Esophagus squamous epithelium (tissue), 5 donors: ENCODE measurements at places on chromosomes 5 and 9.

DNA sequence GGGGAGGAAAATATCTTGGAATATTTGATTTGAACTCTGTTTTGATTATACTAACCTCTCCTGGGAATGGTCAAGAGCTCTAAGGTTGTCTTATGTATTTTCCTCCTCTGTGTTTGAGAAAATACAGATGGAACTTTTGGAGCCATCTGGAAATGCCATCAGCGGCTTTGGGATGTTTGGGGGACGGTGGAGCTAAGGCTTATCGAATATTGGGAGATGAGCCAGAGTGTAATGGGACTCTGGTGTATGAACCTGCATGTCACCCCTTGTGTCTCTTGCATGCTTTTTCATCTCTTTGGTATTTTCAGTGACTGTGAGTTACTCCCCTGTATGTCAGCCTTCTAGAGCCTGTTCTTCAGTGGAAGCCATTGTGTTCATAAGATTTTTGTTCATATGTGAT lies 180.0 kb upstream of the OTULINL start:
- no peak for DNase-seq

DNA sequence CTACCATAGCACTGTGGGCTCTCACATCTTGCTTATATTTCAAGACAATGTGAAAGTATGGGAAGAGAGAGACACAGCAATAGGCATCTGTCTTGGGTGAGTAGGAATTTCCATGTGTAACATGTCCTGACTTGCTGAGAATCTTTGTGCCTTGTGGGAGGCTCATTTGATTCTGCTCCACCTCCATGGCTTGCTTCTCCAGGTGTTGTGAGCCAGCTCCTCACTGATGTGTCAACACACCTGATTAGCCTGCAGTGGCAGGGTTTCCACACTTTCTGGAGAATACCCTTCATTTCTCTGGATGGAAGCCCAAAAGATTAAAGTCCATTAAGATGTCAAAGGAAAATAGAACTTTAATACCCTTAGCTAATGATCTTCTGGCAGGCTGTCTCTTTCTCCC lies 613.6 kb downstream of the ZNF608 start:
- DNase-seq, result no peak

- no peak for DNase-seq
Measured at GRCh38 chr5:39186722-39187539, 32.4 kb downstream of the FYB1 start.

GRCh38 chr9:19946441-19947109 lies 157.7 kb upstream of the SLC24A2 start:
- DNase-seq, result no peak

GRCh38 chr5:8350644-8351339 lies 481.8 kb downstream of the MTRR start:
- DNase-seq, result no peak

DNA sequence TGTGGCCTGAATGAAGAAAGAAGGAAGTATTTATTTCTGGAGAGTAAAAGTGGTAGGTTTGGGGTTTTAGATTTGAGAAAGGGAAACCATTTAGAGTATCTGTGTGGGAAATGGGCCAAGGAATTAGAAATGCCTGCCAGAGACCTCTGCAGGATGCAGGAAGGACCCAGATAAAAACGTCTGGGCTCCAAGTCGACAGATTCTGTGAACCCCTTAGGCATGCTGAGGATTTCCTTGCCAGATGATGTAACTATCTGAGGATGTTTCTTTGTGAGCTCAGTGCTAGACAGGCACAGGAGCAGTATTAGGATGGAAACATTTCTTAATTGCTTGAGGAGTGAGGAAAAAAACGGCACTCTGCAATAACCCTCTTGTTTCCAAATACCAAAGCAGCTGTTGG lies 251.8 kb upstream of the DMRT1 start:
- no peak for DNase-seq

- no peak for DNase-seq
Measured at GRCh38 chr5:132419502-132420468, 50.3 kb downstream of the SLC22A5 start.

DNA sequence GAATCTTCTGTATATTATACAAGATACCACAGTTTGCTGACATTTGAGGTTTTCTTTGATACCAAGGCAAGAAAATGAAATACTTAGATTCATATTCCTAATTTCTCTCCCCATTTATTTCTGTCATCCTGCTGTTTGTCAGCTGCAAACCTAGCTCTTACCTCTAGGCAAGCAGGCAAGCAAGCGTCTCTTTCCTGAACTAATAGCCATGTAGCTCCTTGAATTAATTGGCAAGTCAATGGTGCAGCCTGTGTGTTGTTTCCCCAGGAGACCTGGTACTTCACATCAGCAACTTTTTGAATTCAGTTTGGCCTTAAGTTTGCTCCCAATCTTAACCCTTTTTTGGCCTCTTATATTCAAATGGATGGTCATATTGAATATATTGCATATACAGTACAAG lies 573.6 kb upstream of the ARRDC3 start:
- no peak for DNase-seq

DNA sequence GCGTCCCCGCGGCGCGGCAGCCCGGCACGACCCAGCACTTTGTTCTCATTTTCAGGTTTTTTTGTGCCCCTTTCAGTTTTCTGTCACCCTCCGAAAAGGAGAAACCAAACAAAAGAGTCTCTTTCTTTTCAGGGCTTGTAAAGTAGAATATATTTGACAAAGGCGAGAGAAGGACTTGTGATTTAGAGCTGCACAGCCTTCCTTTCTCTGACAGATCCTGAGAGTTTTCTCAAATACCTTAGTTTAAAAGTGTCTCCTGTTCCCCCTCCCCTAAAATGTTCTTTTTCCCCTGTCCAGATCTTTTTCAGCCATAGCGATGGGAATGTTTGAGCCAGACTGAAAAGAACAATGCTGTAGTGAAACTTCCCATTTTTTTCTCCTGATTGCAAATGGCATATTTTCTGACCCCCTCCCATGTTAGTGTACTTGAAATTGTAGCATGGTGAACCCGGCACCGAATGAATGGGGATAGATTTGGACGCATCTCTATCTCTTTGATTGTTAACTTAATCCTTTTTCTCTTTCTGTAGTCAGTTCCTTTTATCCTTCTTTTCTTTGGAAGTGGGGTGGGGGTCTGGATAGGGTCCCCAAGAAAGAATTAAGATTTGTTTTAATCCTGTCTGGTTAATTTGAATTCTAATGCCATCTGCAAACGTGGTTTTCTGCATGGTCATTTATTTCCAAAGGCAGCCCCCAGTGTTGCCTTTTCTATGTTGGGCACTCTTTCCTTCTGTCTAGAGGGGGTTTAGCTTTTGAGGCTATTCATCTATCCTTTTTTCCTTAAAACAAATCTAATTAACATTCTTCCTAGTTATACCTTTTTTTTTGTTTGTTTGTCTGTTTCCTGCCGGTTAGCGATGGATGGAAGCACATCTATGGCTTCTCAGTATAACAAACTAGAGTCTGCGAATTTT lies 2.2 kb downstream of the ZSWIM6 start:
- DNase-seq, result no peak

DNA sequence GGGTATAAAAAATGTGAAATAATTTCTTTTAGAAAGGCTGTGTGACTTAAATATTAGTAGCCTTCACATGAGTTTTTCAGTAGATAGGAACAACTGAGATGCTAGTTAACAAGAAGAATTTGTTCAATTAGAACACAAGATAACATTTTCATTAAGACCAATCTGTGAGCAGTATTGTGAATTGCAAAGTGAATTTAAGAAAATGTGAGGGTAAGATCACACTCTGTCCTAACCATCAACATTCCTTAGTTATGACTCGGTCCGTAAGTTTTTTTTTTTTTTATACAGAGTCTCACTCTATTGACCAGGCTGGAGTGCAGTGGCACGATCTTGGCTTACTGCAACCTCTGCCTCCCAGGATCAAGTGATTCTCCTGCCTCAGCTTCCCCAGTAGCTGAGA lies 180.2 kb upstream of the EGFLAM start:
- no peak for DNase-seq

GRCh38 chr5:153880106-153880505 lies 158.6 kb downstream of the FAM114A2 start:
- no peak for DNase-seq

DNA sequence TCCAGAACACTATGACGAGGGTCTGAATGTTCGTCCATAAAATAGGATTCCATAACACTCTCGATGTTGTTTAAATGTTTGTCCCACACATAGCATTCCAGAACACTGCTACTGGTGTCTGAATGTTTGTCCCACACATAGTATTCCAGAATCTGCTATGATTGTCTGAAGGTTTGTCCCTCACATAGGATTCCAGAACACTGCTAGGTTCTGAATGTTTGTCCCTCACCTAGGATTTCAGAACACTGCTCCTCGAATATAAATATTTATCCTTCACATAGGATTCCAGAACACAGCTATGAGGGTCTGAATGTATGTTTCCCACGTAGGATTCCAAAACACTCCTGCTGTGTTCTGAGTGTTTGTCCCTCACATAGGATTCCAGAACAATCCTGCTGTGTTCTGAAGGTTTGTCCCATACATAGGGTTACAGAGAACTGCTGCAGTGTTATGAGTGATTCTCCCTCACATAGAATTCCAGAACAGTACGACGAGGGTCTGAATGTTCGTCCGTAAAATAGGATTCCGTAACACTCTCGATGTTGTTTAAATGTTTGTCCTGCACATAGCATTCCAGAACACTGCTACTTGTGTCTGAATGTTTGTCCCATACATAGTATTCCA lies 215.3 kb downstream of the FOXD4L6 start:
- DNase-seq, result no peak

DNA sequence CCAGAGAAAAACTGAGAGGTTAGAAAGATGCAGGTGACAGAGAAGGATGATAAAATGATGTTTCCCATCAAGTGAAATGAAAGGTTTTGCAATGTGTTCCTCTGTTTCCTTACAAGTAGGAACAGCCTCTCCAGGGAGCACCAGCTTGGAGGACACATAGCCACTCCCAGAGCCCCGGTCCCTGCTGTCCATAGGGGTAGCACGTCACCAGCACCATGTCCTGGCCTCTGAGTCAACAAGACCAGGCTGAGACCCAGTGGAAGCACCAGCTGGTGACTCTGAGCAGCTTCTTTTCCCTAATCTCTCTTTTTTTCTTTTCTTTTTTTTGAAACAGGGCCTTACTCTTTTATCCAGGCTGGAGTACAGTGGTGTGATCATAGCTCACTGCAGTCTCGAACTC lies 19.4 kb upstream of the HMCN2 start:
- no peak for DNase-seq

GRCh38 chr9:105887679-105888078 lies 193.3 kb downstream of the TMEM38B start:
- no peak for DNase-seq

- no peak for DNase-seq
Measured at GRCh38 chr5:82362636-82363035, 84.5 kb upstream of the RPS23 start.

- DNase-seq, result no peak
Measured at GRCh38 chr9:70061776-70062175, 18.1 kb downstream of the MAMDC2 start.

- no peak for DNase-seq
Measured at GRCh38 chr9:35854091-35854762, 16.0 kb downstream of the OR13J1 start.

DNA sequence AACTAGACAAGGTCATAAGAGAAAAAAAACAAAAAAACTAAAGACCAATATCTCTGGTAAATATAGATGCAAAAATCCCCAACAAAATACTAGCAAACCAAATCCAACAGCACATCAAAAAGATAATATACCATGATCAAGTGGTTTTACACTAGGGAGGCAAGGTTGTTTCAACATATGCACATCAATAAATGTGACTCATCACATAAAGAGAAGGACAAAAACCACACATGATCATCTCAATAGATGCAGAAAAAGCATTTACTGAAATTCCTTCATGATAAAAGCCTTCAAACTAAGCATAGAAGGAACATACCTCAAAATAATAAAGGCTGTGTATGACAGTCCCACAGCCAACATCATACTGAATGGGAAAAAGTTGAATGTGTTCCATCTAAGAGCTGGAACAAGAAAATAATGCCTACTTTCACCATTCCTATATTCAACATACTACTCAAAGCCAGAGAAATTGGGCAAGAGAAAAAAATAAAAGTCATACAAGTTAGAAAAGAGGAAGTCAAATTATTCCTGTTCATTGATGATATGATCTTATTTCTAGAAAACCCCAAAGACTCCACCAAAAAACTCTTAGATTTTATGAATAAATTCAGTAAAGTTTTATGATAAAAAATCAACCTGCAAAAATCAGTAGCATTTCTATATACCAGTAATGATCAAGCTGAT lies 72.2 kb upstream of the FAM169A start:
- no peak for DNase-seq

DNA sequence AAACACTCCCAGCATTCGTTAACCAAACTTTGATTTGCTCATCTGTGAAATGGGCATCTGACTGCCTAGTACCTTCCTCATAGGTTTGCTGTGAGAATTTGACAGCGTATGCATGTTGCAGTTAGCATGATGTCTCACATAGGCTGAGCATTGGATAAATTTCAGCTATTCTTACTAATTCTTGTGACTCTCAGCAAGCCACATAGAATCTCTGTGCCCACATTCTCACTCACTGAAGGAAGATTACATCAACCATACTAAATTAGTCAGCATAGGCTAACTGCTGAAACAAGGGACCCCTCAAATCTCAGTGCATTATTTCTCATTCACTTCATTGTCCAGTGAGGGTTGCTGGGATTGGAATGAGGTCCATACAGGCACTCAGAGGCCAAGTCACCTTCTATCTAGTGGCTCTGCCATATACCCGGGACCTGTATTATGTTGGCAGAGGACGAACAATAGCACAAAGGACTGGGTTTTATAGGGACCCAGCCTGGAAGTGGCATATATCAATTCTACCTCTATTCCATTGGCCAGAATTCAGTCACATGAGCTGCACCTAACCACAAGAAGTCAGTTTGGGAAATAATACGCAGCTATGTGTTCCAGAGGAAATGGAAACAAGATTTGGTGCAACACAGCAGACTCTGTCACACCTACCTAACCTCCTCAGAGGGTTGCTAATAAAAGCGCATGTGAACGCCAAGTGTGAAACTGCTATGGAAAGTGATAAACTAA lies 4.2 kb upstream of the PTGER4 start:
- no peak for DNase-seq

- DNase-seq, result no peak
Measured at GRCh38 chr9:77556396-77556795, 91.7 kb downstream of the GNA14 start.

- no peak for DNase-seq
Measured at GRCh38 chr5:165871291-165871690, 2365.9 kb downstream of the MAT2B start.

DNA sequence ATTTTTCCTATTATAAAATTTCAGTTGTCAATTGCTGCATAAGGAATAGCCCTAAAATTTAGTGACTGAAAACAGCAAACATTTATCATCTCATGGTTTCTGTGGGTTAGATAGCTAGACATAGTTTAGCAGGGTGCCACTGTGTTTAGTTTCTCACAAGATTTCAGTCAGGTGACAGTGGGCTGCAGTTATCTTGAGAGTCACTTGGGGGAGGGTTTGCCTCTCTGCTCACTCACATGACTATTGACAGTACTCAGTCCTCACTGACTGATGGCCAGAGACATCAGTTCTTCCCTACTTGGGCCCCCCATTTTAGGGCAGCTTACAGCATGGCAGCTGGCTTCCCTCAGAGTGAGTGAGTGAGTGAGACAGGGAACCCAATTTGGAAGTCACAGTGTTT lies 42.0 kb downstream of the PBX3 start:
- DNase-seq, result no peak
